GM12892 (cell line): ENCODE measurements at places on chromosomes 1 and 21.

GRCh38 chr1:1861339-1861730 is 29.6 kb downstream of the GNB1 start:
- no peak for DNase-seq

- no peak for DNase-seq
Observed at GRCh38 chr1:5915587-5916571, 76.3 kb downstream of the NPHP4 start.

- DNase-seq, result no peak
Observed at GRCh38 chr1:40030528-40031135, 9.9 kb upstream of the CAP1 start.

- DNase-seq, result no peak
Observed at GRCh38 chr1:9787702-9788101, 36.1 kb downstream of the CLSTN1 start.

- no peak for DNase-seq
Observed at GRCh38 chr1:12178511-12178910, 11.7 kb downstream of the TNFRSF1B start.

DNA sequence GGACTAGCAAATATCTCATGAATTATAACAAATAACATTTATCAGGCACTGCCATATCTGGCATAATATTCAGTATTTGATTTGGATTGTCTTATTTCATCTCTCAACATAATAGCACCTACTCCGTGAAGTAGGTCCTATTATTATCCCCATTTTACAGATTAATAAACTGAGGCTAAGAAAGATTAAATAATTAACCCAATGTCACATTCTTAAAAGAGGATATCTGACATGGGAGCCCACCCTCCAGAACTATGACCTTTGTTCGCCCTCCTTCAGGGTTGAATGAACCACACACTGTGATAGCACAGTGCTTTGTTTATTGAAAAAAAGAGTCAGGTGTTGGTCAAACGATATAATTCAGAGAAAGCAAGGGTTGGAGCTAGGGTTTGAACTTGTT is 19.4 kb upstream of the MAGI3 start:
- no peak for DNase-seq

GRCh38 chr1:27095576-27095975 is 59.3 kb downstream of the SLC9A1 start:
- no peak for DNase-seq

DNA sequence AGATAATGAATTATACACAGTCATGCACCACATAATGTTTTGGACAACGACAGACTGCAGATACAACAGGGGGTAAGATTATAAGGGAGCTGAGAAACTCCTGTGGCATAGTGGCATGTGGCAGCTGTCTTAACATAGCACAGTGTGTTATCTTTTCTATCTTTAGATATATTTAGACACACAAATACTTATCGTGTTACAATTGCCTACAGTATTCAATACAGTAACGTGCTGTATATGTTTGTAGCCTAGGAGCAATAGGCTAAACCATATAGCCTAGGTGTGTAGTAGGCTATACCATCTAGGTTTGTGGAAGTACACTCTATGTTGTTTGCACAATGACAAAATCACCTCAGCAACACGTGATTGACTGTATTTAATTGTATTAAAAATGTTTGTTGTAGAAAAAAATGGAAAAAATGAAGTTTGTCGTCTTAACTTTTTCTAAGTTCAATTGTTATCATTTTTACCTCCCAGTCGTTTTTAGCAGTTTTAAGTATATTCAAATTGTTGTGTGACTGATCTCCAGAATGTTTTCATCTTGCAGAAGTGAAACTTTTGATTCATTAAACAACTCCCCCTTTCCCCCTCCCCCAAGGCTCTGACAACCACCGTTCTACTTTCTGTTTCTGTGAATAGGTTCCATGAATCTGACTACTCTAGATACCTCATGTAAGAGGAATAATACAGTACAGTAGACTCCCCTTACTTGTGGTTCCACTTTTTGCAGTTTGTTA is 351.0 kb upstream of the B3GALT2 start:
- DNase-seq, result peak; percentile 4
